GM04503 (cell line): ENCODE measurements at places on chromosomes 12 and 14.

- DNase-seq = no peak
Measured at GRCh38 chr14:58738189-58738836, 100.6 kb downstream of the DACT1 start.

DNA sequence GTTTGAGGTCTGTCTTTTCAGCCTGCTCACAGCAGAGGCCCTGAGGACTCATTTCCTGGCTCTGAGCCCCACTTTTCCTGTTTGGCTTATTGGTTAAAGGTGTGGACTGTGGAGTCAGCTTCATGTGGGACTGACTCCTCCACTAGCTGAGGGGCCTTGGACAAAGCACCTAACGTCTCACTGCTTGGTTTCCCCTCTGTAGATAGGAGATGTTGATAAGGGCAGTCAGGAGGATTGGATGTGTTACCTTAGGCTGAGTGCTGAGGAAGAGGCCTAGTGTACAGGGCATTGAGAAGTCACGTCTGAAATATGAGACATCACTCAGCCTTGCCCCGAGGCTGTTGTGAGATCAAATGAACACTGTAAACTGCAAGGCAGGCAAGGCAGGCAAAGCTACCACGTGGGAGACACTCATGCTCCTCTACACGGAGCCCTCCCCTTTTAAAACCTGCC, 27.1 kb upstream of the TCL1A start:
- no peak for DNase-seq

GRCh38 chr12:43776498-43776897, 17.7 kb downstream of the IRAK4 start:
- no peak for DNase-seq

- DNase-seq = no peak
Measured at GRCh38 chr12:46105735-46106134, 115.4 kb upstream of the SCAF11 start.

DNA sequence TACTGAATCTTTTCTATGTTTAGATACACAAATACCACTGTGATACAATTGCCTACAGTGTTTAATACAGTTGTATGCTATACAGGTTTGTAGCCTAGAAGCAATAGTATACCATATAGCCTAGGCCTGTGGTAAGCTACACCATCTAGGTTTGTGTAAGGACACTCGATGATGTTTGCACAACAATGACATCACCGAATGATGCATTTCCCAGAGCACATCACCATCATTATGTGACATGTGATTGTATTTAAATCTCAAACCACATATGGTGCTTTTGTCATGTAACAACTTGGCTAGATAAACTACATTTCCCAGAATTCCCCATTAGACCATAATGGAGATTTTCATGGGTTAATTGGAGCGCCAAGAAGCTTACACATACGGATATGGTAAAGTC, 128.4 kb upstream of the CPNE8 start:
- DNase-seq = no peak

- no peak for DNase-seq
Measured at GRCh38 chr12:121981456-121981855, 40.2 kb upstream of the BCL7A start.

GRCh38 chr12:103415681-103416080, 80.1 kb downstream of the C12orf42 start:
- no peak for DNase-seq

- no peak for DNase-seq
Measured at GRCh38 chr14:48703728-48704467, 882.3 kb downstream of the RPS29 start.

GRCh38 chr14:61101803-61102548, 120.9 kb downstream of the SLC38A6 start:
- DNase-seq = no peak

- DNase-seq = no peak
Measured at GRCh38 chr12:76069339-76069738, 15.1 kb downstream of the NAP1L1 start.

GRCh38 chr12:129276361-129277060, 423.2 kb downstream of the GLT1D1 start:
- no peak for DNase-seq

DNA sequence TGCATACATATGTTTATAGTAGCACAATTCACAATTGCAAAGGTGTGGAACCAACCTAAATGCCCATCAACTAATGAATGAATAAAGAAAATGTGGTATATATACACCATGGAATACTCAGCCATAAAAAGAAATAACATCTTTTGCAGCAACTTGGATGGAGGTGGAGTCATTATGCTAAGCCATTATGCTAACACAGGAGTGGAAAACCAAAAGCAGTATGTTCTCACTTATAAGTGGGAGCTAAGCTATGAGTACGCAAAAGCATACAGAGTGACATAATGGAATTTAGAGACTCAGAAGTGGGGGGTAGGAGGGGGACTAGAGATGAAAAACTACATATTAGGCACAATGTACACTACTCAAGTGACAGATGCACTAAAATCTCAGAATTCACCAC, 16.2 kb upstream of the SPTSSA start:
- DNase-seq = no peak

- DNase-seq = no peak
Measured at GRCh38 chr14:96442355-96442754, 50.4 kb downstream of the AK7 start.

GRCh38 chr12:55515696-55516095, 23.5 kb downstream of the OR6C68 start:
- DNase-seq = no peak

- DNase-seq = no peak
Measured at GRCh38 chr14:76958980-76959710, 69.4 kb downstream of the IRF2BPL start.

GRCh38 chr14:82642425-82642824, 1108.8 kb upstream of the SEL1L start:
- DNase-seq = no peak

- DNase-seq = no peak
Measured at GRCh38 chr12:40123496-40123895, 17.6 kb upstream of the SLC2A13 start.
